ENCODE measurements at places on chromosomes 7 and 10.

DNA sequence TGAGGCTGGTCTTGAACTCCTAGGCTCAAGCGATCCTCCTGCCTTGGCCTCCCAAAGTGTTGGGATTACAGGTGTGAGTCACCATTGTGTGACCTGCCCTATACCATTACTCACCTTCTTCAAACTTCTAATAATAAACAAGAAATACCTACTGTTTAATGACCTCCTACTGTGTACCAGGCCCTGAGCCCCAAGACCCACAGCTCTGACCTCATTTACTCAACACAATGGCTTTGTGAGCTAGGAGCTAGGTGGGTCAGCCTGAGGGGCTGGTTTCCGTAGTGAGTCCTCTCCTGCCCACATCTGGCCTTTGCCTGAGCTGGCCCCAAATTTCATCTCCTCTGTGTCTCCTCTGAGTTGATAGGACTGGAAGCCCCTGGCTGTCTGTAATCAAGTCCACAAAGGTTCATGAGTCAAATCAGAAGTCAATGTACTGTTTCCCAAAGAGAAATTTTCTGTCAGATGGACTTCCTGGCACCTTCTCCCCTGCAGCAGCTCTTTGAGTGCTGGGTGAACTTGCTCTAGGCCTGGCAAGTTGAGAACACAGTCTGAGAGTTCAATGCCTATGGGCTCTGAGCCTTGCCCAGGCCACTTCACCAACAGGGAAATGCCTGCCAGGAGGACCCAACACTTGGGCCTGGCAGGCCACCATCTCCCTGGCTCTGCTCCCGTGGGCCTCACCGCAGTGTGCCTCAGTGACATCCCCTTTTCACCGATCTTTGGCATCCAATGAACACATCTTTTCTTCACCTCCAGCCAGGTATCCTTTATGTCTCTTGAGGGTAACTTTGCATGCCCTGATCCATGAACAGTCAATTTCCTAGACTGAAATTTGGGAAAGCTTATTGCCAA, 24.0 kb downstream of the NEURL1 start:
- no peak for DNase-seq

DNA sequence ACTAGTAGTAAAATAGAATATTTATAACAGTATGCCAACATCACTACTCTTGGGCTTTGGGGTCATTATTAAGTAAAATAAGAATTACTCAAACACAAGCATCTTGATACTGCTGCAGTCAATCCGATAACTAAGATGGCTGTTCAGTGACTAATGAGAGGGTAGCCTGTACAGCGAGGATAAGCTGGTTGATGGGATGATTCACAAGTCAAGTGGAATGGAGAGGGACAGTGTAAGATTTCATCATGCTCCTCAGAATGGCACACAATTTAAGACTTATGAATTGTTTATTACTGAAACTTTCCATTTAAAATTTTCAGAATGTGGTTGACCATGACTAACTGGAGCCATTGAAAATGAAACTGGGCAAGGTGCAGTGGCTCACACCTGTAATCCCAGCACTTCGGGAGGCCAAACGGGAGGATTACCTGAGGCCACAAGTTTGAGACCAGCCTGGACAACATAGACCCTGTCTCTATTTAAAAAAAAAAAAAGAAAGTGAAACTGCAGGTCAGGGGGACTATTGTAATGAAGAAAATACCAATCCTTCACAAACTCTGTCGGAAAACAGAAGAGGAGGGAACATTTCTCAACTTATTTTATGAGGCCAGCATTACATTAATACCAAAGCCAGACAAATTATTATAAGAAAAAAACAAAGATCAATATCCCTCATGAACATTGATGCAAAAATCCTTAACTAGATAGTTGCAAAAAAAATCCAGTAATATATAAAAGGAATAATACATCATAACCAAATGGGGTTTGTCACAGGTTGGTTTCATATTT, 11.2 kb downstream of the AVL9 start:
- DNase-seq, result peak; percentile 64

DNA sequence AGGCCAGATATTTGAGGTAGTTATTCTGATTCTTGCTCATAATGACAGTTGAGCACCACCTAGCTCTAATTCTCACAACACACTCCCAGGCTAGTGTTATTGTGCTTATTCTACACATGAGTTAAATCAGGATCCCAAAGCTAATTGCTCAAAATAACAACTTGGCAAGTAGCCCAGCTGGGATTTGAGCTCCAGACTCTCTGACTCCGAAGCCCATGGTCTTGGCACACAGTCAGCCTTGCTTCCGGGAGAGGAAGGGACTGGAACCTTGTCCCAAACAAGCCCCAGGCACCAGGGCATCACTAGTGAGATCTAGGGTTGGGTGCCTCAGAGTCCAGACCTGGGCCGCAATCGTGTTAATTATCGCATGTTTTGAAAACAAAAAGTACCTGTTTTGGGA, 101.4 kb downstream of the GPAM start:
- DNase-seq, result no peak

- DNase-seq, result no peak
These were observed 70.1 kb downstream of the NPTX2 start for GRCh38 chr7:98687111-98687751.

GRCh38 chr10:50577681-50578350, 45.9 kb downstream of the SGMS1 start:
- no peak for DNase-seq

DNA sequence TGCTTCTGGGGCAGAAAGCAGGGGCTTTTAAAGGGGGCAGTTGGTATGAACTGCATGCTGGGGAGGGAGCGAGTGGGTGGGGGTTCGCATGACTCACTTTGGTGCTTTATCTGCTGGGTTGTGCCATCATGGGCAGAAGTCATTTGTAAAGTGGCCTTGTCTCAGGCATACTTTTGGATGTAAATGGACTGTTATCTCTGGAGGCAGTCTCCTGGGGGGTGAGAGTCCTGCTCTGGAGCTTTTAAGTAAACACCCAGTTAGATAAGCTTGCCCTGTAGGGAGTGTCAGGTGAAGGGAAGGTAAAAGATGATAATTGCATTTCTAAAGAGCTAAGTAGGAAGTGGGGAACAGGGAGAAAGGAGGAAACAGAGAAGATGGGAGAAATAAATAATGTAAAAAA, 1.6 kb upstream of the GSTO1 start:
- DNase-seq, result no peak

GRCh38 chr10:28951484-28951883, 274.2 kb downstream of the BAMBI start:
- DNase-seq, result no peak

- no peak for DNase-seq
These were observed 9.4 kb upstream of the CALML5 start for GRCh38 chr10:5508786-5509185.

- no peak for DNase-seq
These were observed 673.0 kb upstream of the AUTS2 start for GRCh38 chr7:68925241-68925640.

- no peak for DNase-seq
These were observed 134.1 kb downstream of the SPAG6 start for GRCh38 chr10:22479419-22479818.

DNA sequence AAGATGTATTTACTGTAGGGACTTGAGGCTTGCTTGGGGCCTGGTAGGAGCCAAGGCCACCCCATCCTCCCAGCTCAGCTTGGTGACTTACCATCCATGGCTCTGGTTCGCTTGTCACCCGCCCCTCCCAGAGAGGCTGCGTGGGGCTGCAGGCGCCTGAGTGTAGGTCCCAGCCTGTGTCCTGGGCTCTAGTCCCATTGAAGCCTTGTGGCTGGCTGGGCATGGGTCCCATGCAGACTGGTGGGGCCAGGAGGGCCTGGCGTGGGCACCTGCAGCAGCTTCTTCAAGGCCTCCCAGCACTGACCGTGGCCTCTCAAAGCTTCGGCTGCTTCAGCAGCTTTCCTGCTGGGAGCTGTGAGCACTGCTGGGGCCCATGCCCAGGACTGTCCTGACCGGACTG, 118.1 kb downstream of the INPP5A start:
- no peak for DNase-seq

- DNase-seq, result no peak
These were observed 6.8 kb upstream of the VSIR start for GRCh38 chr10:71780156-71780555.

DNA sequence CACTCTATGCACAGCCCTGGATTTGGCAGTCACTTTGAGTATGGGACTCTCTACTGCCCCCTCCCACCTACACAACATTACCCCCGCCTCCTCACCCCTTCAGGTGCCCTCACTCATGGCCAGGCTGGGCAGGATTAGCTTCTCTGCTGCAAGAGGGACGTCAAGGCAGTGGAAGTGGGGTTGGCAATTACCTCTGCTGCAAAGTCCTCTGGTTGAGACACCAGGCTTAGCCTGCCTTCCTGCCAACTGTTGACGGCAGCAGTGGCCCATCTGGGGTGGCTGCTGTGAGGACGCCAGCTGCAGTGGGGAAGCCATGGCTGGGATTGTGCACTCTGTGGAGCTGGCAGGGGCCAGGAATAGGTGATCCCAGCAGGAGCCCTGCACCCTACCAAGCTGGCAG, 26.7 kb downstream of the SVIL start:
- no peak for DNase-seq

DNA sequence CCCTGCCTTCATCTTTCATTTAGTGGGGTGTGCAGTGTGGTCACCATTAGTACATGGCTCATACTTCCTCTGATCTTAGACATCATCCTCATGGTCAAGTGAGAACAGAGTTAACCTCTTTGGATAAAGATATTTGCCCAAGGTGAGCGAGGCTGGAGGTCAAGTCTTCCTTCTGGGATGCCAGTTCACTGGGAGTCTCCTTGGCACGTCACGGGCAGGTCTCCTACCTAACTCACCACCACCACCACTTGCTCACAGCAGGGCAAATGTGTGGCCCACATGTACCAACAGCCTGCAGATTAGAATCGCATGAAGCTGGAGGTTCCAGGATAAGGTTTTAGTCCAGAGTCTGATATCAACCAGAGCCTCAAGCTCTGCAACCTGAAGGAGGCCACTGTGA, 164.6 kb downstream of the USP6NL start:
- DNase-seq, result no peak

- DNase-seq, result no peak
These were observed 11.1 kb downstream of the CAMK2G start for GRCh38 chr10:73863039-73863817.

GRCh38 chr10:49500412-49500811, 38.5 kb downstream of the ERCC6 start:
- DNase-seq, result no peak

DNA sequence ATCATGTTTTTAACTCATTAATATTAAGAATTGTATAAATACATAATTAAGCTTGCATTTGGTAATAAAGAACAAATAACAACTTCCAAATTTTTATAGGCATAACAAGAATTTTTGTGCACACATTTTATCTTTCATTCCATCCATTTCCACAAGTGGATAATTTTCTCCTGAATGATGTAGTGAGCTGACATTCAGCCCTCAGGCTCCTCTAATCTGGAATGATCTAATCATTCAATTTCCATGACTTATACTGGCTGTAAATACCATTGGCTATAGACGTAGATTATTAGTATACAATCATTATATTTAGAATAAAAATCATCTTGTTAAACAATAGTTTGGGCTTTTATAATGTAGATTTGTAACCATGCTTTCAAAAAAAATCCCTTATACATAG, 287.2 kb upstream of the GHITM start:
- DNase-seq, result no peak

DNA sequence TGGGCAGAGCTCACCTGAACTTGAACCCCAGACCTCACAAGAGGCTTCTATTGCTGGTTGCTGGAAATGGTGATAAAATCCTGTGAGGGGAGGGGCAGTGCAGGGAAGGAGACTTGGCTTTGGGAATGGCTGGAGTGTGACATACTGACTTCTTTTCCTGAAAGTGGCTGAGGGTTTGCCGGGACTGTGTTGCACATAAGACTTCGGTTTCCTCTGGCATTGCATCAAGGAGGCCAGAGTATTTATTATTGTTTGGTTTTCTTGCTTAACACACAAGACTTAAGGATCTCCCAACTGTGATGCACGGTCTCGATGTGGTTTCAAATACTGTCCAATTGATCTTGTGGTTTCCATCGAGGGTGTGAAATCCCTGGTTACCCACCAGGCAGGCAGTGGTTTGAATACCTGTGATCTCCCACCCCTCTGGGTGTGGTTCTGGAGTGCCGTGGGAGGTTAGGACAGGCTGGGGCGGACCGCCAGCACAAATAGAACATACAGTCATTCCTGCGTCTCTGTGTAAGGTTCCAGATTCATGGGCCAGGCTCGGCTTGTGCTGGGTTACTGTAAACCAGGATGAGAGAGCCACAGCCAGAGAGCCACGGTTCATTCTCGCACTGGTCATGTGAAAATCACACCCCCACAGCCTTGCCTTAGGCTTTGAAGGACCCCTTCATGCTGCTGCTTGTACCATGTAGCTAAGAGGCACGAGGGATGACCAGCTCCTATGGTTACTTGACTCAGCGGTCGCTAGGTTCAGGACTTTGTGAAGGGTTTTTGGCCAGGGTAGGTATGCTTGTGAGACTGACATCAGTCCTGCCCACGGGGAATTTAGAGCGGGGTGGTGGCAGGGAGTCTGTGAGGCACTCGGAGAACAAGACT, 39.2 kb downstream of the WBP1L start:
- DNase-seq, result no peak

DNA sequence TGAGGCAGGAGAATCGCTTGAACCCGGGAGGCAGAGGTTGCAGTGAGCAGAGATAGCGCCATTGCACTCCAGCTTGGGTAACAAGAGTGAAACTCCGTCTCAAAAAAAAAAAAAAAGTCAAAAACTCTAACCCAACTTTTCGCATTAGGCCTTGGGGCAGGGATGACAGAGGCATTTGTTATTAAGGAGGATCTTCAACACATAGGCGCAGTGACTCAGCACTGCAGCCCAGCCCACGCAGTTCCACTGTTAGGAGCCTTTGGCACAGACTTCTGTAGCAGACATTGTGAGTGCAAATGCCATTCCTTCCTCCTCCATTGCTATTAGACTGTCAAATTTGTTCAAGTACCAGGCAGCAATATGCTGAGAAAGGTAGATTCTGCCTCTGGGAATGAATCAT, 43.1 kb upstream of the KLHL7 start:
- DNase-seq, result no peak

- DNase-seq, result no peak
These were observed 1.4 kb upstream of the CYP26A1 start for GRCh38 chr10:93072225-93072712.

- DNase-seq, result no peak
These were observed 644.5 kb upstream of the GALNT17 start for GRCh38 chr7:70487428-70487827.

GRCh38 chr10:30583778-30584415, 45.7 kb downstream of the LYZL2 start:
- DNase-seq, result peak; percentile 3

- no peak for DNase-seq
These were observed 10.0 kb upstream of the CHCHD1 start for GRCh38 chr10:73771722-73772280.

DNA sequence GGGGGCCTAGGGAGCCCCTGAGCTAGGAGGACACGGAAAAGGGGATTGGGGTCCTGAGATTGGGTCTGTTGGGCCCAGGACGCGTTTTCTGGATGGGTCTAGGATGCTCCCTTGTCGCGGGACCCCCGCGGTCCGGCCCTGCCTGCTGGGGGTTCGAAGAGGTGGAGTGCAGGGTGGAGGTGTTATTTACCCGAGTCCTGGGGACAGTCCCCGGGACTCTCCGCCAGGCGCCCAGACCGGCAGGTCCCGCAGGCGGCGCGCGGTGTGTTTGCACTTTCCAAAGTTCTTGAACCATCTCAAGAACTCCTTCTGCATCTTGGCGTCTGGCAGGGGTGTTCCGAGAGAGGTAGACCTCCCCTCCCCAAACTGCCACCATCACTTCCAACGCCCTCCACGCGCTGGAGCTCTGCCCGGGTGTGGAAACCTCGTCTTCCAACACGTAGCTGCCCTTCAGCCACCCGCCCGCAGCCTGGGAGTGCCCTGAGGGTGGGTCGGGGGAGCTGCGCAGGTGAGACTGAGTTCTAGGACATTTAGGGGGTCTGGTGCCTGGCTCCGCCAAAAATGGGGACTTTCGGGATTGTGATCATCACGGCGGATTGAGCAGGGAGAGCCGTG, 569 bp downstream of the CAV1 start:
- DNase-seq, result no peak
